ENCODE measurements at places on chromosomes 7 and 10.

DNA sequence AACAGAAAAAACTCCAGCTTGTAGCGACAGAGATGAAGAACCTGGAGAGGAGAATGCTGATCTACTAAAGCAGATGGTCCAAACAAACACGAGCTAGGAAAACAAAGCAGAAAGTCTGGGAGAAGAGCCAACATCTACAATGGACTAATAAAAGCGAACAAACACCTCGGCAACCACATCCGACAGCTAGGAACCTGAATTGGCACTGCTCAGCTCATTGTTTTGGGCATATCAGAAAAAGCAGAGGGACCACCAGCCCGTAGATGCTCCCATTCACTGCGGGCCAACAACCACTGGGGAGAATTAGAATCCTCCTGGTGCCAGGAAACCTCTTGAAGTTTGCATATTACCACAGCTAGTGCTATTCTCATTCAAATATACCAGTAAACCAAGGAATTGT is 204.7 kb downstream of the NXPH1 start:
- no peak for DNase-seq

DNA sequence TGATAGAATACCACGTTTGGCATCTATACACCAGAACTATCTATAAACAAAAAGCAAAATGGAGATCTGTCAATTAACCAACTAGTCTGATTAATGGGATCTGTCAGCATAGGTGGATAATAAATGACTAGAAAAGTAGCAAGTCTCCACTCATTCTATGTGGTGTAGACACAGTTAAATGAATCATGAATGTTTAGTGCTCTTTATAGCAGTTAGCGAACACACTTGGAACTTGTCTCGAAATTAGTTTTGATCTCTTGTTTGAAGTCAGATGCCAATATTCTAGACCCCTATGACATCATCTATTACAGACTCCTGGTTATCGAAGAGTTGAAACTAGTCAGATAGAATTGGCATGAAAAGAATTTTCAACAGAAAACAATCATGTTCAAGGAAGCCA is 259.7 kb downstream of the AHR start:
- no peak for DNase-seq

DNA sequence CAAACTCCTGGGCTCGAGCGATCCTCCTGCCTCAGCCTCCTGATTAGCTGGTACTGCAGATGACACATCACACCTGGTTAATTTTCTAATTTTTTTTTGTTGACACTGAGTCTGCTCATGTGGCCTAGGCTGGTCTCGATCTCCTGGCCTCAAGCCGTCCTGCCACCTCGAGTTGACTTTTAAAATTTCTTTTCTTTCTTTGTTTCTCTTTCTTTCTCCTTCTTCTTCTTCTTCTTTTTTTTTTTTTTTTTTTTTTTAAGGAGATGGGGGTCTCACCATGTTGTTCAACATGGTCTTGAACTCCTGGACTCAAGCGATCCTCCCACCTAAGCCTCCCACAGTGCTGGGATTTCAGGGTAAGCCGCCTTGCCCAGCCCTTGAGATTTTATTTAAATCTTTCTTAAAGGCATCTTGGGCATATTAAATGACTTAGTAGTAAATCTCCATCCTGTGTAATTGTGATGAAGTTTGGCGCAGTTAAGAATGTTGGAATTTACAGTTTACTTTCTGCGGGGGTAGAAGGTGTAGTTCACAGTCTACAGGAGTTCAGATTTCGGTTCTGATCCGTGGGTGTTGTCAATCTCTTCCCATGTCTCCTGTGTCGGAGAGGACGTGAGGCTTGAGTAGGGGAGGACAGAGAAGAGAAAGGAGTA is 1.0 kb upstream of the ITGA8 start:
- no peak for DNase-seq

- no peak for DNase-seq
Measured at GRCh38 chr7:127938588-127938987, 92.6 kb downstream of the LRRC4 start.
